Smooth muscle cell of the pulmonary artery (primary cell): ENCODE measurements at places on chromosomes 4 and X. TPM values are rescaled to one million over a fixed set of nuclear protein-coding genes. Genes with fewer than 3 reads are reported as not detected.

The NXF2B gene
- not detected in 2 replicates for total RNA-seq

The BTK gene
- total RNA-seq, result not detected in 2 replicates

The PPARGC1A gene
- 0.13 and 2.7 TPM in 2 replicates for total RNA-seq

The GABRA4 gene
- total RNA-seq, result under 0.01 TPM in 1 of 2 replicates, not detected in the other

The FUNDC1 gene
- 6.3 and 10.1 TPM in 2 replicates for total RNA-seq

The TREX2 gene
- 1.7 and 1.9 TPM in 2 replicates for total RNA-seq

The MAGEB17 gene
- not detected in 2 replicates for total RNA-seq

The ADAMTS3 gene
- 3.8 and 5.0 TPM in 2 replicates for total RNA-seq

The CT45A1 gene
- total RNA-seq, result not detected in 2 replicates

The ATOH1 gene
- not detected in 2 replicates for total RNA-seq

The AFF2 gene
- total RNA-seq, result 0.07 and 0.26 TPM in 2 replicates

The TMA16 gene
- 17.3 and 19.4 TPM in 2 replicates for total RNA-seq

The IKBKG gene
- total RNA-seq, result 12.3 and 16.7 TPM in 2 replicates

The FREM3 gene
- 0.03 and 0.07 TPM in 2 replicates for total RNA-seq

The ARHGEF9 gene
- 16.1 and 16.2 TPM in 2 replicates for total RNA-seq

The SLC6A14 gene
- not detected in 2 replicates for total RNA-seq

The BMX gene
- 0.33 and 0.76 TPM in 2 replicates for total RNA-seq

The CXCR3 gene
- total RNA-seq, result not detected in 2 replicates

The ZCCHC12 gene
- not detected in 2 replicates for total RNA-seq

The ESX1 gene
- total RNA-seq, result not detected in 2 replicates

The MAP3K15 gene
- total RNA-seq, result 0.03 and 0.13 TPM in 2 replicates

The APELA gene
- total RNA-seq, result not detected in 2 replicates

The SMC1A gene
- 9.3 and 10.1 TPM in 2 replicates for total RNA-seq

The FOXR2 gene
- total RNA-seq, result not detected in 2 replicates
